ENCODE measurements at places on chromosomes 3 and 15.
A peak's percentile ranks its signal among the peaks of the same experiment; 100 is the strongest.

DNA sequence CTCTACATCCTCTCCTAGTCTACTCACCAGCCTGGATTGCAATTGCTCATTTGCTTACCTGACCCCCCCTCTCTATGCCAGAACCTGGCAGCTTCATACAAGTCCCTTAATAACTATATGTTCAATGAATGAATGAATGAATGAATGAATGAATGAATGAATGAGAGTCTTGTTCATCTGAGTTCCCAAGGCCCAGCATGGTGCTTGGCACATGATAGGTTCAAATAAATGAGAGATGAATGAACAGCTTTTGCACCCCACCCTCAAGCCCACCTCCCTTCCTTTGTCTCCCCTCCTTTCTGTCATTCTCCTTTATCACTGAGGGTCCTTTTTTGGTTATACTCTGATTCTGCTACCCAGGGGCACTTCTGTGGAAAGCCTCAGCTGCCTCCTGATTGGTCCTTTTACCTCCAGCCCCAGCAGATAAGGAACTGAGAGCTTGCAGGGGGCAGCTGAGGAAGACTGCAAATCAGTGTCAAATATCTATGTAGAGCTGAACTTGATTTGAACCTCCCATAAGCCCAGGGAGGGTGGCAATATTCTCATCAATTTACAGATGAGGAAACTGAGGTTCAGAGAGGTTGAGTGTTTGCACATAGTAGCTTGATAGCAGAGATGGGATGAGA lies 54.1 kb upstream of the CHRNB4 start:
- no peak for DNase-seq

DNA sequence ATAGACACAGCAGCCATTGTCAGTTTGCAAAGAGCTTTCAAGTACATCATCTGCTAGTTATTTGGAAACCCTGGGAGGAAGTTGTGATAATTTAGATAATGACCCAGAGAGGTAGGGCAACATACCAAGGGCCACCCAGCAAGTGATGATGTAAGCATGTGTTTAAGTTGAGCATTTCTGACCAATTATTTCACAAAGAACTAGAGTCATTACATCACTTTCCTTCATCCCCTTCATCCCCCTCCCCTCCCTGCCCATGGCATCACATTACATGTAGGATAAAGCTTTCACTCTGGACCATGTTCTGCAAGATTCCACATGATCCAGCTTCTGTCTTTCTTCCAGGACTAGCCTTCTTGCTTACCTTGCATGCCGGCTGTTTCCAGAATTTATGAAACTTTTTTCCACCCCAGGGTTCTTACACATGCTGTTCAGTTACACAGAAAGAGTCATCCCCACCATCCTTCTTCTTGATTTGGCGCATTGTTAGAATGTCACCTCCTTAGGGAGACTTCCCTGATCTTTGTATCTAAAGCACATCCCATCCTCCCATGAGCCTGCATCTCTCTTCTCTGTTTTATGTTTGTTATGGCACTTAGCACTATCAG lies 71.3 kb downstream of the PTPRG start:
- no peak for DNase-seq

GRCh38 chr3:9019259-9019961 lies 56.1 kb upstream of the RAD18 start:
- no peak for DNase-seq

GRCh38 chr3:150868282-150868681 lies 37.0 kb downstream of the MINDY4B start:
- DNase-seq, result no peak

GRCh38 chr15:89675606-89676005 lies 3.6 kb downstream of the PLIN1 start:
- DNase-seq, result no peak

- DNase-seq, result peak; percentile 42
These were observed at the start of gene FANCD2 for GRCh38 chr3:10026084-10026890. Gene FANCD2 (plus strand): TSS chr3:10026437. CDS start chr3:10028658, 2,221 bp downstream.

DNA sequence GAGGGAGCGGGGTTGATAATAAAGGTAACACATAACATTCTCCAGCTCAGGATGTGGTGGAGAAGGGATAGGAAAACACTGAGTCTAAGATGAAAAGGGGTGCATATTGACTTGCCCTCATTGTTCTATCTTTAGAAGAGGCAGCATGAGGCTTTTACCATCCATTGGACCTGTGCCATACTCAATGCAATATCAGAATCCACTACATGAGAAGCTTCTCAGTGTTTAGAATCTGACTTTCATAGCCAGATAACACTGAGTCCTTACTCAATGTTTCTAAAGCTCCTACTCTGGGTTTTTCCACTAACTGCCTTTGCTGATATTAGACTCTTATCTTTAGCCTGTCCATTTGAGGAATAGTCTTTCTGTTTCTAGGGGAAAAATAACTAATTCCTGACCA lies 24.3 kb upstream of the GADL1 start:
- no peak for DNase-seq

DNA sequence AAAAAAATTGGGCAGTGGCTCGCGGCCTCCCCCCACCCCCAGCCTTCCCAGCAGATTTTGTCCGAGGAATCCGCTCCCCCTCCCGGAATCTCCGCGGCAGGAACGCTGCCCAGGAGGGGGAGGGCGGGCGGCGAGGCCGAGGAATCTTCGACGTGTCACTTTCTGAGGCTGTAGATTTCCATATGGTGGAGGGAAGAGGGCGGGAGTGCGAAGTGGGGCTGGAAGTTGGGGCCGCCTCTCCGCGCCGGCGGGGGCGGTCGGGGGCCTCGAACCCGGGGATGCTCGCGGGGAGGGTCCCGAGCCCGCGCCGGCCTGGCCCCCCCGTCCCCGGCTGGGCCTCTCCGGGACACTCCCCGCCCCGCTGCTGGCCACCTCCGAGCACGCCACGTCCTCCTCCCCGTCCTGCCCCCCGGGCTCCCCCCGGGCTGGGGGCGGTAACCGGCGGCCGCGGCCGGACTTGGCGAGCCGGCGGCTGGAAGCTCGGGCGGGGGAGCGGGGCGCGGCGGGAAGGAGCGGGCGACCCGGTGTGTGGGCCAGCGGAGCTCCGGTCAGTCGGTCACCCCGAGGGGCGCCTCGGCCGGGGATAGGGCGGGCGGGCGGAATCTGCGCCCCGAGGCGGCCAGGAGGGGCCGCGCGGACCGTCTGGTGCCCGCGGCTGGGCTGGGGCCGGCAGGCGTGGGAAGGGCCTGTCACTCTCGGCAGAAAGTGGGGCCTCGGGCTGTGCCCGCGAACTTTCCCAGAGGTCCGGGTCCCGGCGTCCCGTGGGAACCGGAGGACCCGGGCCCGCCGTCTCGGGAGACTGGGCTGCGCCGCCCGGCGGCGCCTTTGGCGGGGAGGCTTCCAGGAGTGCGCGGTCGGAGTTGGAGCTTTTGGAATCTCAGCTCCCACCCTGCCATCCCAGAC lies 951 bp downstream of the FNDC3B start:
- peak; percentile 79 for DNase-seq

- no peak for DNase-seq
These were observed 480.7 kb downstream of the FHIT start for GRCh38 chr3:60770532-60770931.

GRCh38 chr3:119084371-119085069 lies 49.9 kb upstream of the IGSF11 start:
- DNase-seq, result no peak

GRCh38 chr3:27680517-27681246 lies 41.4 kb downstream of the EOMES start:
- no peak for DNase-seq

GRCh38 chr3:184716622-184717398 lies 4.9 kb upstream of the MAGEF1 start:
- peak; percentile 46 for DNase-seq

DNA sequence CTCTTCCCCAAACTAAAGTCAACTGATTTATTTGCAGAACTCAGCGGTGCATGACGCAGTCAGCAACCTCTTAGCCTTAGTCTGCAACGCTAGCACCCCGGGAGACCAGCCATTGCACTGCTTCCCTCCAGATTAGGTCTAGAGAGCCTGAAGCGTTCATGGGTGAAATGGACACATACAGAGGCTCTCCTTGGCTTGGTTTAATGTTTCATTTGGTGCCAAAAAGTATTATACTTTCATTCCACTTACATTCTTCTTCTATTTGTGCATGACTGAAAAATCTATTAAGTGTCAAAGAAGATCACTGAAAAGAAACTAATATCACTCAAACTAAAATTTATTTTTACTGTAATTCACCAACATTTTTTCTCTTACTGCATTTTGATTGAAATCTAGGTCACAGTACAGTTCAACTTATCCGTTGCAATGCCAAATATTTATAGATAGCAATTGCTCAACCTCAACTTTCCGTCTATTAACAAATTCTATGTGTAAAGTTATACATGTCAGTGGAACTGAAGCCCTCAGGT lies 116.2 kb downstream of the ROBO1 start:
- DNase-seq, result no peak

Data from skin of body (tissue), 3 donors.